Urinary bladder (tissue), 4 donors: ENCODE measurements at places on chromosomes 16 and 17. TPM values are rescaled to one million over a fixed set of nuclear protein-coding genes. Genes with fewer than 3 reads are reported as not detected.

NPIPA7 gene
- 7.1 TPM for polyA plus RNA-seq

DNA sequence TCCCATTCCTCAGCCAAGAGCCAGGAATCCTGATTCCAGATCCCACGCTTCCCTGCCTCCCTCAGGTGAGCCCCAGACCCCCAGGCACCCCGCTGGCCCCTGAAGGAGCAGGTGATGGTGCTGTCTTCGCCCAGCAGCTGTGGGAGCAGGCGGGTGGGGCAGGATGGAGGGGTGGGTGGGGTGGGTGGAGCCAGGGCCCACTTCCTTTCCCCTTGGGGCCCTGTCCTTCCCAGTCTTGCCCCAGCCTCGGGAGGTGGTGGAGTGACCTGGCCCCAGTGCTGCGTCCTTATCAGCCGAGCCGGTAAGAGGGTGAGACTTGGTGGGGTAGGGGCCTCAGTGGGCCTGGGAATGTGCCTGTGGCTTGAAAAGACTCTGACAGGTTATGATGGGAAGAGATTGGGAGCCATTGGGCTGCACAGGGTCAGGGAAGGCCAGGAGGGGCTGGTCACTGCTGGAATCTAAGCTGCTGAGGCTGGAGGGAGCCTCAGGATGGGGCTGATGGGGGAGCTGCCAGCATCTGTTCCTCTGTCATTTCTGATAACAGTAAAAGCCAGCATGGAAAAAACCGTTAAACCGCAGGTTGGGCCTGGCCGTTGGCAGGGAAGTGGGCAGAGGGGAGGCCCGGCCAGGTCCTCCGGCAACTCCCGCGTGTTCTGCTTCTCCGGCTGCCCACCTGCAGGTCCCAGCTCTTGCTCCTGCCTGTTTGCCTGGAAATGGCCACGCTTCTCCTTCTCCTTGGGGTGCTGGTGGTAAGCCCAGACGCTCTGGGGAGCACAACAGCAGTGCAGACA lies at the start of gene SPN:
Gene SPN, plus strand, starts transcription at position 232 of the 791 bp plus-strand sequence. Its CDS starts 482 bp downstream, at position 714.
- no peak for DNase-seq

DNA sequence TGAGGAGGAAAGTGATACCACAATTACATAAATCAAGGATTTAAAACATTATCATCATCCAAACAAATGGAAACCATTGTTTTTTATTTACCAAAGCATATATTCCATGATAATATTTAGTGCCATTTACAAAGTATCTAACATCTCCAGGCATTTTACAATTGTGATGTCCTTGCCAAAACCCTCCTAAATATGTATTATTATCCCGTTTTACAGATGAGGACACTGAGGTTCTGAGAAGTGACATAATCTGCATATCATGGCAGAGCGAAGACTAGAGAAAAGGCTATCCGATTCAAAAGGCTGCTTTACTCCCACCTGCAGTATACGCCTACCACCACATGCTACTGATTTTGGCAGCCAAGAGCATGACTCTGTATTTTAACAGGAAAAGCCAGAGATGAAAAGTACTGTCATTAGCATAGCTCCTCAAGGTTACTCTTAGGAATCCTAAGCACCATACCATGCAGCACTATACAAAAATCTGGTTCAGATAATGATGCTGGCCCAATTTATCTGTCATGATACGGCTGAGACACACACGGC lies 301.4 kb downstream of the CA10 start:
- DNase-seq = no peak

DNA sequence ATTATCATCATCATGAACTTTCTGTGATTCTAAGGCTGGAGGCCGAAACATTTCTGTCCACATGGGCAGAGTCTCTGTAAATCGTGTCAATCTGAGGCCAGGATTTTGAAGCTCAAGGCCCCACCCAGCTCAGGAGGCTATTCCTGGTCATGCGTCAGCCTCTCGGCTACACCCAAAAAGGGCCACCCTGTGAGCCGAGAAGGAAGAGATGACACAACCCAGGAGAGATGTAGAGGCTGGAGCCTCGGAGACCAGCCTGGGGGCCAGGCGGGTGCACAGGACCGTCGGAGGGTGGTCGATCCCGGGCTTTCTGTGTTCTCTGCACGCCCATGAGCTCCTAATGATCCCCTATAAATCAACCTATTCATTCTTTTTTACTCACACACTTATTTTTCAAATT lies 1.1 kb upstream of the CACNG1 start:
- no peak for DNase-seq

FBXO39 gene
- 0.56 TPM for polyA plus RNA-seq

CCL5 gene
- 4.8 TPM for polyA plus RNA-seq

DNA sequence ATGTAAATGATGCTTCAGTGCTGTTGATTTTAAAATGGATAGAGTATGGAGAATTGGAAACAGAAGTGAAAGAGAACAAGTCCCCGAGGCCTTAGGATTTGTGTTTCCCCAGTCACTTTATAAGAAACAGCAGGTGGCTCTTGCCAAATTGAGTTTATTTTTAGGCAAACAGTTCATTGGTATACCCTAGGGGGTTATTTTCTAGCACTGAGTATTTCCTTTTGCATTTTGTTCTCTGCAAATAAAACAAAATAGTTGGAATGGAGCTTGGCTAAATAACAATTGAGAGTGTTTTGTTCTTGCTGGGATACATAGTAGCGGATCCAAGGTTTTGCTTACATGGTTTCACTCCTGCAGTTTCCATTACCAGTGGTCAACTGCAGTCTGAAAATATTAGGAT lies 591.1 kb upstream of the C16orf82 start:
- DNase-seq = no peak

GRCh38 chr17:65556014-65556909 lies 5.2 kb downstream of the AXIN2 start:
- DNase-seq = no peak

AOC3 gene
- 319 TPM for polyA plus RNA-seq

- no peak for DNase-seq
Measured at GRCh38 chr16:67979955-67980678, at the start of gene DPEP3. Gene DPEP3 (minus strand): TSS chr16:67980499. CDS start chr16:67980380, 119 bp downstream.

- no peak for DNase-seq
Measured at GRCh38 chr16:57413301-57413730, 8.7 kb downstream of the CCL17 start.

DNA sequence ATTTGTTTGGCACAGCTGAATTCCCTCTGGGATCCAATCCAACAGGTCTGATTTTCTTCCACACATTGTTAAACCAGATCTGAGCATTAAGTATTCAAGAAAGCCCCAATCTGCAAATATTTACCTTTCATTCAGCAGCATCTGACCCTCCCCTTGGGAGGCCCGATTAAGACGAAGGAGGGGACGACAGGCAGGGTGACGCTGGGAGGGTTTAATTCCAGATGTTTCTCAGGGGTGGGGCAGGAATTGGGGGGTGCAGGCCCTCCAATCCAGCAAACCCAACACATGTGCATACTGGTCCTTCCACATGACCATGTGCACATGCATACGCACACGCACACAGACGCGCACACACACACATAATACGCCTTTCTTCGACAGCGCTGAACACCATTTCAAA lies 240.5 kb downstream of the GSG1L start:
- DNase-seq = peak; percentile 32

DNA sequence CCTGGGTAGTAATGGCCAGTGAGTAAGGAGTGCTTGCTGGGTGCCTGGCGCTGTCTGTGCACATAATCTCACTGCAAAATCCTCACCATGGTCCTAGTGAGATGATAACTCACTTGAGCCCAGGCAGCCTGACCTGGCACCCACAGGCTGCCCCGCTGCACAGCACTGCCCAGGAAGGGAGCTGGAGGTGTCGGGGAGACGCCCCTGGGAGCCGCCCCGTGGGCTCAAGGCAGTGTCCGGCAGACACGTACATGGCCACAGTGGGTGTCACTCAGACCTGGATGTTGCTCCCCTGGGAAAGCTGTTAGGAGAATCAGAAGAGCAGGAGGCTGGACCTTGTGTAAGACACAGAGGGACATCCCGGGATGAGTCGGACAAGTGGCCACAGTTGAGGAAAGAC lies 44.2 kb downstream of the BEAN1 start:
- DNase-seq = no peak

HP gene
- polyA plus RNA-seq = 40.2 TPM

- no peak for DNase-seq
Measured at GRCh38 chr17:8173871-8174322, 2.3 kb downstream of the TMEM107 start.

GRCh38 chr17:44247876-44248736 lies 19.8 kb downstream of the SLC4A1 start:
- no peak for DNase-seq

TMUB2 gene
- polyA plus RNA-seq = 48.7 TPM
